ENCODE measurements at places on chromosomes 13 and 19.

DNA sequence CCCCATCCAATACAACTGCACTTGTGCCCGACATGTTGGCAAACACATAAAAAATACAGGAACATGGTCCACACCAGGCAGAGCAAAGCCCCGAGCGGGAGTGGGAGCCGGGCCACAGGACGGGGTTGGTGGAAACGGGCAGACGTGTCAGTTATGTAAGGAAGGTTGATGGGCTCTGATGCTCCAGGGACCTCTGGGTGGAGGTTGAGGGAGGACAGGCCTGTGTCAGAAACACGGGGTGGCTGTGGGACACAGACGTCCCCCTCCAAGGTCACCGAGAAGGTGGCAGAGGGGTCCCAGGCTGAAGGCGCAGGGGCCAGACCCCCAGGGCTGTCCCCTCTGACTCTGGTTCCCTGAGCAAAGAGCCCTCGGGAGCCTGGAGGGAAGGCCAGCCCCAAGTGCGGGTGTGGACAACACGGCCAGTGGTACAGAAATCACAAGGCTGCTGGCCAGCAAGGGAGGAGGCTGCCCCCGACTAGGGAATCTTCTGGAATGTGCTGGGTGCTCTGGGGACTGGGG is 31.4 kb upstream of the C13orf46 start:
- no peak for DNase-seq

GRCh38 chr19:2711172-2711874 is 8.8 kb upstream of the GNG7 start:
- no peak for DNase-seq

DNA sequence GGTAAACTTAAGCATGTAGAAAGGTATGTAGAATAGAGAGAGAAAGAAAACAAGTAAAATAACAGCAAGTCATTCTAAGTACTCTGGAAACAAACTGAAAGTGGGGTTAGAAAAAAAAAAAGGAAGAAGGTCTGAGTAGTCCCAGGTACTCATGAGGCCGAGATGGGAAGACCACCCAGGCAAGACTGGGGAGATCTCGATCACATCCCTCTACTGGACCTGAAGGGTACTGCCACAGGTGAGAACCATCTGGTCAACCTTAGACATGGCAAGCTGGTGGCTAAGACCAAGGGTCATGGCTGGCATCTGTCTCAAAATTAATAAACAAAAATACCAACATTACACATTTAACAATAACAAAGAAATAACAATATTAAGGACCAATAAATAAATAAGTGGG is 36.3 kb upstream of the ZNF724 start:
- DNase-seq, result no peak

- DNase-seq, result no peak
Observed at GRCh38 chr13:21871382-21871781, 200.5 kb downstream of the FGF9 start.

- DNase-seq, result no peak
Observed at GRCh38 chr19:618247-618619, 15.1 kb downstream of the POLRMT start.

- no peak for DNase-seq
Observed at GRCh38 chr19:43687660-43687997, 17.7 kb upstream of the PLAUR start.

DNA sequence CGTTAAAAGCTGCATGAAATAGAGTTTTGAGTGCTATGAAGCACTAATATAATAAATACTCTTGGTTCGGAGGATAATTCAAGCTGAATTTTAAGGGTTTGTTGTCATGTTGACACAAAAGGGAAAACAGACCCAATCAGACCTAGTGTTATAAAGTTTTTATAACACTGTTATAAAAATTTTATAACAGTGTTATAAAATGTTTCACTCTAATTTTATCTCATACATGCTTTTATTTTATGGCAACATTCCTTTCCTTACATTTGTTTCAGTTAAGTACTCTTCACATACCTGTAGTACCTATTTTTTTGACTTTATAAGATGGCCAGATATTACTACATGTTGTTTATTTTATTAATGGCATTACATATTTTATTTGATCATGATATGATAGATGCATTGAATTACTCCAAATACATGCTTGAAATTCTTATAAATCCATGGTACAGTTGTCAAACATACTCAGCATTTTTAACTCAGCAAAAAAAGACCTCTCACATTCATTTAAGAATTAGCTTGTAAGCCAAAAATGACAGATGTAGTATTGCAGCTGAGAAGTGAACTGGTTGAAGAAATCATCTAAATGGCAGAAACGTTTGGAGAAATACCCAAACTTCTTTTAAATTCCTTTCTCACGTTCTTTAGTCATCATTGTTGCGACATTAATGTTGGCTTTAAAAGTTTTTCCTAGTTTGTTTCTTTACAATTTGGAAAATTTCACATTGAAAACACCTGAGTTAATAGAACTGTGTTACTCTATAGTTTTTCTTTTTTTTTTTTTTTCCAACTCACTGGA is 104.5 kb downstream of the PIBF1 start:
- no peak for DNase-seq

GRCh38 chr13:98279473-98280175 is 102.6 kb upstream of the RNF113B start:
- DNase-seq, result no peak

DNA sequence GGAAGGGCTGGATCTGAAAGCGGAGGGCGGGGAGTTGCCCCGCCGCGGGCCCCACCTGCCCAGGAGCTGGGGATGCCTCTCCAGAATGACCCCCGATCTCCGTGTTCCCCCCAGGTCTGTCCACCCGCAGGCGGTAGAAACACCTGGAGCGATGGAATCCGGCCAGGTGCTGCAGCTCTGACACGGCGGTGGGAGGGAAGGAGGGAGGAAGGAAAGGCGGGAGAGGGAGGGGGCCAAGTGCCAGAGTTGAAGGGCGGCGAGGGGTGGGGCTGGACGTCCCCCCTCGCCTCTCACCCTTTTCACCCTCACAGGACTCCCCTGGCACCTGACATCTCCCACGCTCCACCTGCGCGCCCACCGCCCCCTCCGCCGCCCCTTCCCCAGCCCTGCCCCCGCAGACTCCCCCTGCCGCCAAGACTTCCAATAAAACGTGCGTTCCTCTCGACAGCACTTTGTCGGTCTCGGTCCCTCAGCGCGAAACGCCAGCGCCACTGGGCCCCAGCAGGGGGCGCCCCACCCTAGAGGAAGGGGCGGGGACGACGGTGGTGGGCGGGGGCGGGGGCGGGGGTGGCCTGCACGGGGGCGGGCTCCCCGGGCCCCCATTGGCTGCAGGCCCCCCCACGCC is 337 bp upstream of the FXYD7 start:
- no peak for DNase-seq

DNA sequence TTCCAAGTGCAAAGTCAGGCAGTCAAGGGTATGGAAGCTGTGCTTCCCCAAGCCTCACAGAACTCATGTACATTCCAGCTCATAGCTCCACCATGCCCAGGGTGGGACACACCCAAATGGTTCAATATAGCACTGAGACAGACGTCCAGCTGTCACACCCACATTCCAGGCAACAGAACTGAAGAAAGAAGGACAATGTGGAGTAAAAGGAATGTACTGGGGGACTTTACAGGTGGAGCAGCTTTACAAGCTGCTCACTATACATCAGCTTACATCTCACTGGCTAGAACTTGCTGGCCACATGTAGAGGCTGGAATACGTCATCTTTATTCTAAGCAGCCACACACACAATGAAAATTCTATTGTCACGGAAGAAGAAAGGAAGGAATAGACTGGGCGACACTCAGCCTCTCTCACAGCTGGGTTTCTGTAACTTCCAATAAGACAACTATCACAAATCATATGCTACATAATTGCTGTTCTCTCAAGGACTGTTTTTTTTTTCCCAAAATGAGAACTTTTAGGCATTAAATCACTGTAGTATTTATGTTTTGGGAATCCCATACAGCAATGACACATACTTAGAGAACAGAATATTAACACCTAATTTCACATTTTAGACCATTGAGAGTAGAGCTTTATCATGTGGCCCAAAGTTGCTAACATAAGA is 86.1 kb downstream of the KLF12 start:
- no peak for DNase-seq

GRCh38 chr13:77779552-77780272 is 82.2 kb downstream of the SLAIN1 start:
- no peak for DNase-seq

GRCh38 chr13:84399320-84400085 is 517.2 kb upstream of the SLITRK1 start:
- peak; percentile 58 for DNase-seq

GRCh38 chr13:104683789-104684188 is 1617.6 kb upstream of the SLC10A2 start:
- no peak for DNase-seq

GRCh38 chr19:51689751-51690453 is 3.2 kb upstream of the SPACA6 start:
- peak; percentile 47 for DNase-seq

- no peak for DNase-seq
Observed at GRCh38 chr13:109694972-109695371, 91.4 kb downstream of the IRS2 start.

DNA sequence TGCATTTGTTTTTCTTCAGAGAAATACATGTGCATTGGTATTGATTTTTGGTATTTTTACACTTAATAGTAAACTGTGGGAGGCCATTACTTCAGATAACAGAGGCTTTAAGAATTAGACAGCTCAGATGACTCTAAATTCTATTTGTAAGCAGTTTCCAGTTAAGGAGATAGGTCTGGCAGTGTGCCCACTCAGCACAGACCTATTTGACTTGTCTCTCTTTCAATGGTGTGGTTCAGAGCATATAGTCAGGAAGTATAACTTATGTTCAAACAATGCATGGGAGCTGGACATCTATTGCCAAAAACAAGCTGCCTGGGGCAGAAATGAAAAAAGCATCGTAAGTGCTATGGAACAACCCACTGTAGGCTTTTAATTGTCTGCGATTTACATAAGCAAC is 370.7 kb downstream of the HS6ST3 start:
- peak; percentile 4 for DNase-seq

DNA sequence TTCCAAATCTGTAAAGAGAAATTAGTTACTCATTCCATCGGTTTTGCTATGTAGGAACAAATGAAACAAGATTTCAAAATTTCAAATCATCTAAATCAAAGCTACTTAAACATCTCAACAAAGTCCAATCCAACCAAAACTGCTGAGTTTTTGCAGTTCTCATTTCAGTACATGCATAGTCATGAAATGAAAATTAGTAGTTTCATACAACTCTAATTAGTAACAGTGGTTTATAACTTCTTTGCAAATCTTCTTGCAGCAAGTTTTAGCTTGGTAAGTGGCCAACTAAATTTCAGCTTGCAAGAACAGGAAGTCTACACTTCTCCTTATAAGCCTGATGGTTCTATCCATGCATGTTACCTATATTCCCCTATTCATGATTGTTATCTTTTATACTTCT is 75.6 kb downstream of the SPRY2 start:
- DNase-seq, result no peak

GRCh38 chr19:40592170-40592569 is 9.0 kb upstream of the LTBP4 start:
- no peak for DNase-seq

GRCh38 chr13:21573920-21574712 is 29.9 kb downstream of the MICU2 start:
- DNase-seq, result no peak

DNA sequence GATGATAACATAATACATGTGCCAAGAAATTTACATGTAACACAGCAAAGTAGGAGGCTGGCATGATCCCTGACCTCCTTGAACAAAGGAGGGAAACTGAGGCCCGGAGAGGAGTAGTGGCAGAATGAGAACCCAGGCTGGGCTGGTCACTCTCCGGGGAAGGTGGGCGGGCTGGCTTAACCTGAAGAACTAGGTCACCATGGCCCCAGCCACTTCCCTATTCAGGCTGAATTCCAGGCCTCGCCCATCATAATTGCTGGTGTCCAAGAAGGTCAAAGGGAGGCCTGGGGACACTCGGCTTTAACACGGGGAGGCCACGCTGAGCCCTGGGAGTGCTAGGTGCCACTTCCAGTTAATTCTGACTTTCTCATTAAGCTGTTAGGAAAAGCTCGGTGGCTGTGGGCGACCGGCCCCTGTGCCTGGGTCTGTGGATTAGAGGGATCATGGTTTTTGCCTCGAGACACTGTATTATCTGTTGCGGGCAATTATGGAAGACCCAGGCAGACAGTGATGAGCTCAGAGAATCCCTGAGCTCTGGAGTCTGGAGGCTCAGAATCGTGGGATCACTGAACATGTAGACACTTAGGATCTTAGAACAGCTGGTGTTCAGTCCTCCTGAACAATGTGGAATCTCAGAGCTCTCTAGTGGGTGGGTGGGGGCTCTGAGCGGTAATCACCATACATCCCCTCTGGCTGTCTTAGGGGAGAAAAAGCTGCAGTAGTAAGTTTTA is 5.0 kb upstream of the TINCR start:
- no peak for DNase-seq

DNA sequence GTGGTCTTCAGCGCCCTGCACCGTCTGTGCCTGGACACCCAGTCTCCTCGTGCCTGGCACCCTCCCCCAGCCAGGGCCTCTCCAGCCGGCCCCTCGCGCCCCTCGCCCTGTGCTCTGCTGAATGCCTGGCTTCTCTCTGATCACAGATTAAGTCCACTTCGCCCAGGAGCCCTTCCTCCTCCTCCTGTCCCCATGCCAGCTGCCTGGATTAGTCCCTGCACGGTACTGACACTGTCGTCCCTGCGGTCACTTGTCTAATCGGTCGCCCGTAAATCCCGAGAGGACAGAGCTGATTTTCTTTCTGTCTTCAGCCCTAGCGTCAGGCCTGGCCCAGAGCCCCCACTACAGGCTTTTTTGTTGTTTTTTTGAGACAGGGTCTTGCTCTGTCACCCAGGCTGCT is 6.6 kb downstream of the THOP1 start:
- no peak for DNase-seq

DNA sequence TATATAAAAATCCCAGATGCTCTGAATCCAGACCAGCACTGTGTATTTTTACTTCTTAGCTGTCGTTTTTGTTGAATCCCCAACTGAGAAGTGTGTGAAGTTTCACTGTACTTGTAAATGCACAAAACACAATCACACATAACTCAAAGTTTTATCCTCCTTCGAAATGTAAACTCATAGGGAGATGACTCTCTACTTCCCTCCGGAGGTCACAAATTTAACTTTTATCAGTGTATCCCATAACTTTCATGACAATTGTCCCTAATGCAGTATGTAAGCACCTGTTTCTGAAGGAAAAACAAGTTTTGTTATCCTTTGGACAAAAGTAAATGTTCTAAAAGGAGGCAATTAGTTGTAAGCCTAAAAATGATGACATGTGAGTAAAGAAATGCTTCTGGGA is 665.0 kb upstream of the SLITRK6 start:
- no peak for DNase-seq

GRCh38 chr19:52398081-52398441 is 412 bp downstream of the ZNF528 start:
- no peak for DNase-seq

Measured in MG63 (cell line).